NCI-H526 (cell line): ENCODE measurements at places on chromosomes 2 and 18.
A peak's percentile ranks its signal among the peaks of the same experiment; 100 is the strongest.

DNA sequence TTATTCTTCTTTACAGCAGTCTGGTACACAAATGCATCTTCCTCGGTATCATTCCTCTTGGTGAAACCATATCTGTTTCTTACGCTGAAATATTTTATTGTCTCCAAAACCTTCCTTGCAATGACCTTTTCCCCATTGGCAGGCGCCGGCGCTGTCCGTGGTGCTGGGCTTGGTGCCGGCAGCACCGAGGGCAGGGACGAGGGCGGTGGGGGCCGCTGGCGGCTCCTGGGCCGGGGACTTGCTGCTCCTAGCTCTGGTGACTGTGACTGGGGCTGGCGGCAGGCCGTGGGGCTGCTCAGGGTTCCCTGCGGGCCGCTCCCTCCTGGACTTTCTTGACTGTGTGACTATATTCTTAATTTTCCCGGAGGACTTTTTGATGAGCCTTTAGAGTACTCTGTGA lies 72.5 kb downstream of the GPR39 start:
- DNase-seq, result no peak

DNA sequence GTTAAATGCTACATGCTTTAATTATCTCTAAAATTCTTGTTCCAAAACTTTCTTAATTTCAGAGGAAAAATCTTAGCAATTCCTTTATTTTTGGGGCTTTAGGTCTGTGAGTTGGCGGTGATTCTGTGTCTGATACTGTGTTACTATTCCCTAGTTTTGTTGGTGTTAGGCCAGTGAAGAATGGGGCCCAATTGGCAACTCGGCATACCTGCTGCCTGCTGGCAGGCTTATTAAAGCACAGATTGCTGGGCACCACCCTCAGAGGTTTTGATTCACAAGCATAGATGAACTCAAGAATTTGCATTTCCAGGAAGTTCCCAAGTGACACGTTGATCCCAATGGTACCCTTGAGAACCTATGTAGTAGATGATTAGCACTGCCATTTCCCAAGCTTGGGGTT lies 101.6 kb downstream of the OSBPL6 start:
- DNase-seq, result no peak

DNA sequence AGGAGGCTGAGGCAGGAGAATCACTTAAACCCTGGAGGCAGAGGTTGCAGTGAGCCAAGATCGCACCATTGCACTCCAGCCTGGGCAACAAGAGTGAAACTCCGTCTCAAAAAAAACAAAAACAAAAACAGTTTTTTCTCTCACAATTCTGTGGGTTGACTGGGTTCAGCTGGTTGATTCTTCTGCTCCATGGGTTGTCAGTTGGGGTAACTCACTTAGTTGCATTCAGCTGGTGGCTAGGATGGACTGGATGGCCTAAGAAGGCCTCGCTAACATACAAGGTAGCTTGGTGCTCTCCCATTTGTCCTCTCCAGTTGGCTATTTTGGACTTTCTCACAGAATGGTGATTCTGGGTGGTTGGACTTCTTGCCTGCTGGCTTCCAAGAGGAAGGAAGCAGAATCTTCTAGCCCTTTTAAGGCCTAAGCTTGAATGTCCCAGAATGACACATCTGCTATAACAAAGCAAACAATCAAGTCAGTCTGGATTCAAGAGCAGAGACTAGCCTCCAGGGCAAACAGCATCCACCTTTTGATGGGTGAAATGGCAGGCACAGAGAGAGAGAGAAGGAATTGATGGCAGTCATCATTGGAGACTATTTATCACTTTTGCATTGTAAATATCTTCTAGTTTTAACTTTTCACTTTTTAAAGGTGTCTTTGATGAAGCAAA lies 17.9 kb downstream of the LAMA3 start:
- DNase-seq, result no peak

- no peak for DNase-seq
Observed at GRCh38 chr2:196220671-196221070, 49.3 kb upstream of the STK17B start.

DNA sequence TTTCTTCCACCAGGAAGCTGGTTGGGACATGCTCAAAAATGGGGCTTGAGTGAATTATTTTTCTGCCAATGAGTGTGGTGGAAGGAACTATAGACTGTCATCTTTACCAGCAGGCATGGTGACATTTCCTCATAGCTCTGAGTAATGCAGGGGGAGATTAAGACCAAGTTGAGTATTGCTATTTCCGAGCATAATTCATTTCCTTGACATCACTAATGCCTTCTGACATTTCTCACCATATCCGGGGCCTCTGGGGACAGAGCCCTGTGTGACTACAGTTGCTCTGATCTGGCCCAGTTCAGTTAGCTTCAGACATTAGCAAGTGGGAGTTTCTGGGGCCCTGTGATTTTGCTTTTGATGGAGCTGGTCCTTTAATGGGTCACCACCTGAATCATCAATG lies 410.4 kb downstream of the MEIS1 start:
- DNase-seq, result no peak

GRCh38 chr2:157024129-157024528 lies 233.4 kb upstream of the GALNT5 start:
- no peak for DNase-seq

- no peak for DNase-seq
Observed at GRCh38 chr18:74511823-74512222, 15.7 kb downstream of the CNDP2 start.

DNA sequence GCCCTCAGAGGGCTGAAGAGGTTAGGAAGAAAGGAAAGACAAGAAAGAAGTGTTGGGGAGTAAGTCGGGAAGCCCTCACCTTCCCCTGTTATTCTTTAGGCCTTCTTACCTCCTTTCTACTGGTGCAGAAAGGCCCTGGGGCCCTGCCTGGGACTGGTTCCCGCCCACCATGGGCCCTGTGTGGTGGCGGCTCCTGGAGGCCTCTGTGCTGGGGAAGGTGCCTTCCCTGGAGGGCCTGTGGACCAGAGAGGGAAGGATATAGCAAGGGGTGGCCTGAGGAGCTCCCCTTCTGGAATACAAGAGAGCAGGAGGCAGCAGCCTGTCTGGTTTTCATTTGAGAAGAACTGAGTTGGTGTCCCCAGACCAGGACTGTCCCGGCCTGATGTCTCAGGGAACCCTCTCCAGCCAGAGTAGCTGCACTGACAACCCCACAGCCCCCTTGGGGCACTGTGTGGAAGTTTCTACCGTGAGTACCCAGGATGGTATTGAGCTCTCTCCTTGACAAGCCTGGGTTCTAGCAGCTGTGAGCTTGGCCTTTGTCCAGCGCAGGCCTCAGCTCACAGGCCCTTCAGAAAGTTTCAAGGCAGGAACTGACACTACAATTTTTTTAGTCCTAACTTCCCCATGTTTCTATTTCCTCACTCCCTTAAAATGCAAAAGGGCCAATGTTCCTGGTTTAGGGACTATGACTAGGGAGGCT lies 47.1 kb downstream of the EFR3B start:
- no peak for DNase-seq

DNA sequence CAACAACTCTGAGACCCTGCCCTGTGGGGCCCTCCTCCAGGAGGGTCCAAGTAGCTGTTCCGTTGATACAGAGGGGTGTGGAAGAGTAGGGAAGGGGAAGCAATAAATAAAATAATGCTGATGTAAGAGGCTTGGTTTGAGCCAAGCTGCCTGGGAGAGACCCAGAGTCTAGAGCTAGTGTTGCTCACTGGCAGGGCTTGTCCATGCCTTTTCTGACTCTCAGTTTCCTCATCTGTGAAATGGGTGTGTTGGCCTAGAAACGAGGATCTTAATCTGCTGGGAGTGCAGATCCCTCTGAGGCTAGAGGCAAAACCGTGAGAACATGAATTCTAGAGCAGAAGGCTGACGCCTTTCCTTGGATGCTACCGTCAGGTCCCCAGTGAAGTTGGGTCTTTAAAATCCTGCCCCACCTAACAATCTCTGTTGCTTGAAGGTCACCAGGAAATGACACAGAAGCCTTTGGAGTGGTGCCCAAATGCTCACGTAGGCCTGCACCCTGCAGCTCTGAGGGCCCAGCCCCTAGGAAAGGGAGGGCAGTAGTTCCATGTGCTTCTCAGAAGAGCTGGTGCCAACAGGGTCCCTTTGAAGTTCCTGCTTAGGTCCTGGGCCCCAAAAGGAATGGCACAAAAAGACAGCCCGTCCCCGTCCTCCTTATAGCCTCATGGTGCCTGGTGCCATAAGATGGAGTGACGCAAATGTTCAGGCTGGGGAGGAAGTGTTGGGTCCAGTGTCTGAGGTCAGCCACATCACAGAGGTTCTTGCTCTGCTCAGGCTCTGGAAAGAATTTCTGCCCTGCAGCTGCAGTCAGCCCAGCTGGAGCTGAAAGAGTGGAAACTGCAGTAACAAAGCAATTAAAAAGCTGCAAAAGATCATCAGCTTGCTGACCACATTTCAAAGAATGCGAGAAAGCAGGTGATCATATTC lies 73.2 kb upstream of the SMAD2 start:
- no peak for DNase-seq

DNA sequence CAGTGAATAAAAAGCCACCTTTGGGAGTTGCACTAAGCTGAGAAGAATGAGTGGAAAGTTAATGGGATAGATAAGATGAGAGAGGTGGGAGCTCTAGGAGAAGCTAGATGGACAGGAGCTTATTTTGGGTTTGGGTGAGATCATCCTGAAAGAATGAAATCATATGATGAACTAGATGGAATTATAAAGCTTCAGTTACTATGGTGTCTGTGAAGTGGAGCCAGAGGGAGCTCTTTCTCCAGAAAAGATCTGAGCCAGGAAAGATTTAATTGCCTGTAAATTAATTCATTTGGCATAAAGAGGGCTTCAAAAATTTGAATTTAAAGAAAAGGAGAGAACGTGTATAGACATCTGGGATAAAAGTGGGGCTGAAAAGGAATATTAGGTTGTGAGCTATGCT lies 10.3 kb downstream of the DNAH6 start:
- DNase-seq, result no peak

GRCh38 chr18:4068552-4069158 lies 386.5 kb downstream of the DLGAP1 start:
- DNase-seq, result no peak

DNA sequence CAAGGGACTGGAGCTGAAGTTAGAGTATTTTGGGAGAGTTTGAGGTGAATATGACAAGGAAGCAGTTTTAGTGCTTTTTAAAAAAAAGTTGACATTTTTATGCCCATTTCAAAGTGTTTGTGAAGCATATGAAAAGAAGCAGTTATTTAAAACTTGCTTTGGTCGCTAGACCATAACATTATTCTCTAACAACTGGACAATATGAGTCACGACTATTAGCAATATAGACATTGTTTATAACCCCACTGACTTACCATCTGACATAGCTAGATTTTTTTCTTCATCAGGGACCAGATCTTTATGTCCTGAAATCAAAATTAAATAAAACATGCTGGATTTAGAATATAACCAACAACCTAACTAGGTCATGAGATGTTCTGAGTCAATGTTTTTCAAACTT lies 22.6 kb upstream of the DYTN start:
- no peak for DNase-seq

- DNase-seq, result peak; percentile 46
Observed at GRCh38 chr18:44682871-44683221, 2.2 kb downstream of the SETBP1 start.

- DNase-seq, result no peak
Observed at GRCh38 chr2:23292024-23292423, 93.0 kb upstream of the KLHL29 start.

GRCh38 chr2:217932803-217933616 lies 69.8 kb downstream of the TNS1 start:
- no peak for DNase-seq

- DNase-seq, result no peak
Observed at GRCh38 chr18:73283032-73283431, 415.2 kb upstream of the NETO1 start.

- no peak for DNase-seq
Observed at GRCh38 chr2:209933499-209934483, 68.6 kb upstream of the RPE start.

DNA sequence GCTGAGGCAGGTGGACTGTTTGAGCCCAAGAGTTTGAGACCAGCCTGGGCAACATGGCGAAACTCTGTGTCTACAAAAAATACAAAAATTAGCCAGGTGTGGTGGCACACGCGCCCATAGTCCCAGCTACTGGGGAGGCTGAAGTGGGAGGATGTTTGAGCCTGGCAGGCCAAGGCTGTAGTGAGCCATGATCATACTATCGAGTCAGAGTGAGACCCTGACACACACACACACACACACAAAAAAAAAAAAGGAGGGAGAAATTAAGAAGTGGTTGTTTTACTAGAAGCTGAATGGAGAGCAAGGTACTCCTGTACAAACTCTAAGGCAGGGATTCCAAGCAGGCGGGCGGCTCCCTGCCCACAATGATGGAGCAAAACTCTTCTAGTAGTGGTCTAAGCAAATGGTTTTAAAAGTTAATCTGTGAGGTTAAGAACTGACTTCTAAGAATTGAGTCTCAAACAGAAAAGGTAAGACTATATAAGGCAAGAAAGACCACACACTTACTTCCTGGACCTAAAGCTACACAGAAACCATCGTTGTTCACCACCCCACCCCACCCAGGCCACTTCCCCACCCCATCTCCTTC lies 2.6 kb downstream of the ANKRD44 start:
- DNase-seq, result no peak

DNA sequence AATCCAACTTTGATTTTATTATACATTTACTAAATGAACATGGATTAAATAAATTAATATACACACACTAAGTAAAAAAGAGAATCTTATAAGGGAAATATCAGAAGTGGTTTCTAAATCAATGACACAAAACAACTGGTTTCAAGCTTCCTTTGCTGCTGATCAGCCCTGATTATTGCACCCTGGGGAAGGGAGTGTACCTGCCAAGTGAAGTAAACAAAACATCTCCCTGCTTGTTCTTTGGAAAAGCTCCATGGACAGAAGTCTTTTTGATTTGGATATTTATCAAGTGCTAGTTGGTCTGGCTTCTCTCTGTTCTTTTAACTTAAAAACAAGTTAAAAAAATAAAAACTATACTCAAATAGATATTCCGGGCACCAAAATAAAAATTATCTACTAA lies 190.1 kb downstream of the PDE11A start:
- DNase-seq, result no peak

GRCh38 chr2:85718009-85718391 lies 23.8 kb downstream of the GNLY start:
- no peak for DNase-seq

- DNase-seq, result no peak
Observed at GRCh38 chr2:239178484-239178883, 222.3 kb downstream of the HDAC4 start.

- no peak for DNase-seq
Observed at GRCh38 chr18:35573531-35573930, 8.0 kb upstream of the GALNT1 start.

GRCh38 chr2:200351815-200352214 lies 45.3 kb downstream of the SPATS2L start:
- no peak for DNase-seq

GRCh38 chr18:11500153-11501122 lies 109.0 kb upstream of the SLC35G4 start:
- DNase-seq, result no peak

DNA sequence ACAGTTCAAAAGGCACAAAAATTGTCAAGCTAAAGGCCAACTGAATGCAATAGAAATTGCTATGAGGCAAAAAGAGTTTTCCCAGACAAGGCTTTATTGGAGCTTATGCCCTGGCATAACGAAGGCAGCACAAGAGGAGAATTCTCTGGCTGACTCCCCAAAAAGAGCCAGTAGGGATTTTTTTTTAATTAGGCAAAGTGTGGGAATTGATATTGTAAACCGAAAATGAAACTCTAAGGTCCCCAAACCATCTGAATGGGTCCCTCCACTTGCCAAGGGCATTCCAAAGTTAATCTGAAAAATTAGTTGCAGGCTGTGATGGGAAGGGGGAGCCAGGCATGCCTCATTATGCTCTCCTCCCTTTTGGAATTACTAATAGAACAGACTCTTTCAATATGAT lies 118.9 kb downstream of the SPOPL start:
- DNase-seq, result no peak
